ENCODE measurements at places on chromosomes 11 and 22. TPM values are rescaled to one million over a fixed set of nuclear protein-coding genes. Genes with fewer than 3 reads are reported as not detected.

DNA sequence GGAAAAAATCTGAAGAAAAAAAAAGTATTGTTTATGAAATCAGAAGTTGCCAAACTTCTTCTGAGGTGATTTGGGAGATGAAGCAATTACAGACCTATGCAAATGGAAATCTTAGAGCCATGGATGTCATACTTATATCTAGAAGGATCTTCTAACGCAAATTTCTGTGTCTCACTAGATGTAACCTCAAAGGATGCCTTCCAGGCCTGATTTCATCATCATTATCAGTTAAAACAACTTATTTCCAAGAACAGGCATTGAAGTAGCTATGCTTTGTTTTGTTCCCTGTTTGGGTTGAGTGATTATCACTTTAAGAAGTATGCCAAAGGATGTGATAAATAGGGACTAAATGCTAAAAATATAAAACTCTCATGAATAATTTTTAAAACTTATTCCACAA, 43.9 kb upstream of the ANGPTL5 start:
- DNase-seq: no peak

DNA sequence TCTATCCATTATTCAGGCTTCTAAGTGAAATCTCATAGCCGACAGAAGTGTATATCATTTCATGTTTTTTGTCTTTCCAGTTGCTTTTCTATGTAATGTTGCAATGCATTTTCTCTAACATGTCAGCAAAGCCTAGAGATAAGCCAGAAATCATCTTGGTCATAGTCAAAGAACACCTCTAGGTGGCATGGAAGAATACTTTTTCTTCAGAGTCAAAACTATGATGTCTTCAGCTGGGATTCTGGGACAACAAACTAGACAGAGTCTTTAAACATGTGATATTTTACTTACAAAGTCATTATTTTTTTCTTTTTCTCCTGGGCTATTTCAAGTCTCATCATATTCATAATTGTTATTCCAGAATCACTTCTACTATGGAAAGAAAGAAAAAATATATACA, 4.4 kb downstream of the GAS2 start:
- no peak for DNase-seq

DNA sequence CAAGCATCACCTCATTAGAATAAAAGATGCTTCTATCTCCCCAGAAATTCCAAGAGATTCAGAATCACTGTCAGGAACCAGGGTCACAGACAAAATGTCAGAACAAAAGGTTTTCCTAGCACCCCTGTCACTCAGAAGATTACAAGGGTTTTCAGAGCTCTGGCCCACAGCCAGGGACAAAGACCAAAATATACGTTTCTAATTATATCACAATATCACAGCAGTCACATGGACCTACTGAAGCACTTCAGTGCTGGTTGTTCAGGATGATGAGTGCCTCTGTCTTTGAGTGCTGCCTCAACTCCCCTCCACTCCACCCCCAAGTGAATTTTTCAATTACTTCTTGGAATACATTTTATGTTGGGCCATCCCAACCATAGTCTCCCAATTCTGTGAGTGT, 21.9 kb upstream of the RTL6 start:
- no peak for DNase-seq

DNA sequence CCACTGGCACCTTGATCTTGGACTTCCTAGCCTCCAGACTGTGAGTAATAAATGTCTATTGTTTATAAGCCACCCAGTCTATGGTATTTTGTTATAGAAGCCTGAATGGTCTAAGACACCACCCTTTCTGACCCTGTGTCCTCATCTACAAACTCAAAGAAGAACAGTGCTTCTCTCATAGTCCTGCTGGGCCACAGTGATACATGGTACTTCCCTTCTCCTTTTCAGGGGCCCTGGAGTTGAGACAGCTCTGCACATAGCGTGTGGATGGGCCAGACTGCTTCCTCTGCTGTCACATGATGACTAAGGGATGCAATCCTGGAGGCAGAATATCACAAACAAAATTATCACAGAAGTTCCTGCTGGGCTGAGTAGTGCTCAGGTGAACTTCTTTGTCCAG, 5.0 kb downstream of the KCNJ11 start:
- DNase-seq: no peak

GRCh38 chr22:19291580-19292457, at the start of gene CLTCL1:
Gene CLTCL1 (minus strand): TSS chr22:19291719. CDS start chr22:19291641, 78 bp downstream.
- DNase-seq: peak; percentile 73

- no peak for DNase-seq
These were observed 573.4 kb upstream of the RAG2 start for GRCh38 chr11:37171451-37171850.

GRCh38 chr11:92346220-92346619, 121.6 kb downstream of the FAT3 start:
- DNase-seq: no peak

- DNase-seq: no peak
These were observed 187.9 kb upstream of the SESN3 start for GRCh38 chr11:95418916-95419315.

DNA sequence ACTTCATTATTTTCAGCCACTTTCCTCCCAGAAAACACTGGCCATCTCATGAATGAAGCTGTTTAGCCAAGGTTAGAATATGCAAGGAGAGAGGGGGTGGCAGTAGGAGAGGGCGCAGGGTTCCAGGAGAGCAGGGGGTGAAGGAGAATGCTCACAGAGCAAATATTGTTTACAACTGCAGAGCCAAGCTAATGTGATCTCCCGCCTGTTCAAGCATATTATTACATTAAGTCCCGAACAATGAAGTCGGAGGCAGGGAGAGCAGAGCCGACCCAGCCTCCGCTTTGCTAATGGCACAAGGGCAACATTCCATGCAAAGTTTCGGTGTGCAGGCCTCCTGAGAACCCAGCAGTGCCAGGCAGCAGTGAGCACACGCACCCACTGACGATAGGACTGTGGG, 80.1 kb downstream of the MICAL3 start:
- no peak for DNase-seq

GRCh38 chr11:44904261-44905020, 46.2 kb downstream of the TP53I11 start:
- DNase-seq: no peak

DNA sequence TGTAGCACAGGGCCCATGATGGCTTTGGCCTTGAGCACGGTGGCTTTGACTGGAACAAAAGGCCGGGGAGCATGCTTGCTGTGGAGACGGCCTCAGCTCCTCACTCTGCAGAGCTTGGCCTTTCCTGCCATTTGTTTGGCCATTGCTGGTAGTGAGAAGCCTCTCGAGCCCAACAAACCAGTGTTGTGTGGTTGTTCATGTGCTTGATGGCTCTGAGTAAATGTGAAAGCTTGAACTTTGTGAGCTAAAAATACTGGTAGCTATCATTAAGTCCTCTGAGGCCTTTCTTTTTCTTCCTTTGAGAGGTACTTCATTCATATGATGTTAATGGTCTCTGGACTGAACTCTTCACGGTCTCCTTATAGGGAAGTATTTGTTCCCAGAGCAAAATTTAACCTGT, 39.6 kb downstream of the NAT10 start:
- no peak for DNase-seq

GRCh38 chr11:22162756-22163155, 30.1 kb upstream of the ANO5 start:
- DNase-seq: no peak

- no peak for DNase-seq
These were observed at the start of gene PGGHG for GRCh38 chr11:288478-289397. Gene PGGHG (plus strand): TSS chr11:289126. CDS start chr11:289817, 691 bp downstream.

- DNase-seq: no peak
These were observed 569.6 kb upstream of the LARGE1 start for GRCh38 chr22:34489861-34490260.

DNA sequence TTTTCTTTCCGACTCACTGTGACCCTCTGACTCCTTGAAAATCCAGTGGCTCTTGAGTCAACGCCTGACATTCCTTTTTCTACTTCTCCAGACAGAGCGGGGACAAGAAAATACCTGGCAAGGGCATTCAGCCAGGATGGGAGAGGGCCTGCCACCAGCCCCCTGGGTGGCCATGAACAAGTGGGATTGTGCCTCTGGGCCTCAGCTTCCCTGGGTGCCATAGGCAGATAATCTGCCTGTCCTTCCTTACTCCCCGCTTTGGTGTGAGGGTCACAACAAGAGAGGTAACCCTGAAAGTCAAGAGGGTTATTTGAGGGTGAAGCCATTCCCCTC, 613.9 kb upstream of the CADM1 start:
- DNase-seq: no peak

Gene SH3BP1
- 18.1 TPM for polyA plus RNA-seq

Gene MS4A3
- 0.77 TPM for polyA plus RNA-seq

Gene VPS51
- 140 TPM for polyA plus RNA-seq

Gene SCGB2A2
- not detected for polyA plus RNA-seq

Gene USH1C
- 90.2 TPM for polyA plus RNA-seq

Gene SCN3B
- polyA plus RNA-seq: 1.6 TPM

Gene ANO3
- polyA plus RNA-seq: 3.3 TPM

Gene ART1
- polyA plus RNA-seq: not detected

Gene CNTN5
- 14.5 TPM for polyA plus RNA-seq

Gene RCOR2
- 11.4 TPM for polyA plus RNA-seq

Gene THAP7
- polyA plus RNA-seq: 18.2 TPM

Gene MMP13
- not detected for polyA plus RNA-seq

Gene HEPACAM
- 3.8 TPM for polyA plus RNA-seq

Gene CDC42BPG
- polyA plus RNA-seq: 6.0 TPM
